Dermis microvascular lymphatic vessel endothelial cell (primary cell): ENCODE measurements at places on chromosomes 3 and 15.

GRCh38 chr3:128313071-128313725 is 153.5 kb downstream of the DNAJB8 start:
- no peak for DNase-seq

DNA sequence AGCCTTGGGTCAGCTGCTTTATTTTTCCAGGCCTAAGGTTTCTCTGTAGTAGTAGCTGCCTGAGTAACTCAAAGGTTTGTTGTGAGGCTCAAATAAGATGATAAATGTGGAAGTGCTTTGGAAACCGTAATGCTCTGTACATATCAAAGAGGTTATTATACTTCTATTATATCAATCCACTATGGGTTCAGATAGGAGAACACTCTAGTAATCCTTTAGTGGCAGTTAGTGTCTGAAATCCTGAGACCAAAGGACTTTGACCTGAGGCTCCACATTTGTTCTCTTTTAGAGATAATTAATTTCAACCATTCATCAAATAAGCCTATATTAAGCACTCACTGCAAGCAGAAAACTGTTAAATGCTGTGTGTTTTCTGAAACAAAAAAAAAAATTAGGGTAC is 128.6 kb upstream of the BCL6 start:
- DNase-seq = no peak

DNA sequence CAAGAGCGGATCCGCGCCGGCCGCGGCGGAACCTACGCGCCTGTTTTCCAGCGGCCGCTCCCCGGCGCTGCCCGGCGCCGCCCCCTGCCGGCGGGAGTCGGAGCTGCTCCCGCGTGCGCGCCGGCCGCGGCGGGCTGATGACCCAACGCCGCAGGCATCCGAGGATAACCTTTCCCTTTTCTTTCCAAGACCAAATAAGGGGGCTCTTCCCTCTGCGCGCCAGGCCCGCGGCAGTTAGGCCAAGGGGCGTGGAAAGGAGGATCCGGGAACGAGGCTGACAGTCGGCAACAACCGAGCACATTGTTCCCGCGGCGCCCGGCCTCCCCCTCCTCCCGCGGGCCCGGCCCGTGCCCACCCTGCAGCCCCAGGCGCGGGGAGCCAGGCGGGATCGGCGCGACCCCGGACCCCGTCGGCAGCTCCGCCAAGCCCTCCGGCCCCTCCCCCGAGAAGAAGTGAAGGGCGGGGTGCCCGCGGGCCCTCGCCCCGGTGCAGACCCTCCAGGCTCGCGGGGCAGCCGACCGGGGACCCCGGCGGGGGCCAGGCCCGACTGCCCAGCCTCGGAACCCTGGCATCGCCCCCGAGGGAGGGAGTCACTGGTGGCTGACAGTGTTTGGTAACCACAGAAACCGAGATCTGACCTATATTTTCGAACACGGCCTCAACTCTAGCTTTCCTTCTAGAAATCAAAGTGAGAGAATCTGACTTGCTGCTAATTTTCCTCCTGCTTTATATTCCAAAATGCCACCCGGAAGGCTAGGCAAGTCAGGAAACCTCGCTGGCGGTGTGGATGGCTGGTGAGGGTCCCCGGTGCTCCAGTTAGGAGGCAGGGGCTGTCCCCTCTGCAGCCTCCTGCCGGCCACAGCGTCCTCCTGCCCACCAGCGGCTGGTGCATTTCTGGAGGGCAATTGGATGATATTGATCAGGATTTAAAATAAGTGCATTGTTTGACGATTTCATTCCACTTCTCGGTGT is 45.6 kb upstream of the SYNM start:
- DNase-seq = peak; percentile 37

- no peak for DNase-seq
These were observed 20.8 kb downstream of the MUC4 start for GRCh38 chr3:195790901-195791300.

GRCh38 chr15:42728560-42728959 is 8.4 kb downstream of the CDAN1 start:
- DNase-seq = no peak

DNA sequence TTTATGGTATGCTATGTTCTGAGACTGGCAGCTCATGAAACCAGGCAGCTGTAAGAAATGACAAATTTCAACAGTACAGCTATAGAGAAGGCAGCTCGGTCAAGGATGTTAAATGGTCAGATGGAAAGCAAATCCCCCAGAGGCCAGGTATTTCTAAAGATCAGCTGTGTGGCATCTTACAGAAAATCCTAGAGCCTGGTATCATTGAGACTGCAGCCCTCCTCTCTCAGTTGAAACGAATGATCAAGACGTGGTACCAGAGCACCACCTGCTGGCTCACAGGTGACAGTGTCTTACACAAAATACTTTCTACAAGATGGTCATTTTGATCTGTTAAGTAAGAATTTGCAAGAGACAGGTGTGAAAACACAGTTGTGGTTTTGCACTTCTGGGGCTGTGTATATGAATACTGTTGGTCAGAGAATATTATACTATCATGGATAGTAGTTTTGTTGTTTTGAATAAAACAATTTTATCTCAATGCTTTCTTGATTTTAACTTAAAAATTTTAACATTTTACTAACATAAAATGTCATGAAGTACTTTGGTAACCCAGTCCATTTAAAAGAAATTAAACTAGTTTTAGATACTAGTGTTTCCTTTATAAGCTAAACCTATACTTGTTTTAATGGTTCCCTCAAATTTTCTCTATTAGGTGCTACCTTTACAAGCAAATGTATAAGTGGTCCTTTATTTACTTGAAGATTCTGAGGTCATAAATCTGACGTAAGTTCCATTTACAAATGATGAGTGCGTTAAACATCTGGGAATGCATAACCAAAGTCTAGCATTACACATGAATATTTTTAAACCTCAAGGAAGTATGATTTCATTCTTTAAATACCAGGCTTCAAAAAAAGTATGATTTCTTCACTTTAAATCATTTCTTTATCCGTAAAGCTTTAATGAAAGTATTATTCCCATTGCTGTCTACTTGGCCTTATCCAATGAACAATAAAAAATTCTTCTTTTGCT is 121.8 kb downstream of the PDZRN3 start:
- peak; percentile 51 for DNase-seq

- no peak for DNase-seq
These were observed 159.0 kb upstream of the TSC22D2 start for GRCh38 chr3:150248888-150249681.

GRCh38 chr3:64265646-64266045 is 40.4 kb upstream of the PRICKLE2 start:
- no peak for DNase-seq

- DNase-seq = peak; percentile 88
These were observed 228.8 kb upstream of the BHLHE40 start for GRCh38 chr3:4750306-4750968.

- DNase-seq = no peak
These were observed 112.3 kb downstream of the GALK2 start for GRCh38 chr15:49282366-49282765.

- peak; percentile 64 for DNase-seq
These were observed 91.7 kb downstream of the APBA2 start for GRCh38 chr15:28977377-28978010.

DNA sequence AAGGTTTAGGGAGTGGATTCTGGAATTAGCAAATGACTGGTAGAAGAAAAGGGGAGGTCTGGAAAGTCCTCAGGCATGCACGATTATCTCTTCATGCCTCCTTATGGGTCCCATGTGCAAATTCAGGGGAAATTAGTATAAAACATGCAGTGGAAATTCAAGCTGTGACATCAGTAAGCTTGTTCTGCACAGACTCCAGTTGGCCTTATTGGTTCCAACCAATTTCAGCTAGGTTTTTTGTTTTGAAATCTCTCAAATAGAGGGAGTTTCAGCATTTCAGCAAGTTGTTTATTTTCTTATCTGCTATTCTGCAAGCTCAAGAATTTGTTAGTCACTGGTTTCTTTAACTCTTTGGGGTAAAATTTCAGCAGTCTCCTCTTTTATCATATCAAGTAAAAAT is 774 bp upstream of the TMCO5A start:
- no peak for DNase-seq

DNA sequence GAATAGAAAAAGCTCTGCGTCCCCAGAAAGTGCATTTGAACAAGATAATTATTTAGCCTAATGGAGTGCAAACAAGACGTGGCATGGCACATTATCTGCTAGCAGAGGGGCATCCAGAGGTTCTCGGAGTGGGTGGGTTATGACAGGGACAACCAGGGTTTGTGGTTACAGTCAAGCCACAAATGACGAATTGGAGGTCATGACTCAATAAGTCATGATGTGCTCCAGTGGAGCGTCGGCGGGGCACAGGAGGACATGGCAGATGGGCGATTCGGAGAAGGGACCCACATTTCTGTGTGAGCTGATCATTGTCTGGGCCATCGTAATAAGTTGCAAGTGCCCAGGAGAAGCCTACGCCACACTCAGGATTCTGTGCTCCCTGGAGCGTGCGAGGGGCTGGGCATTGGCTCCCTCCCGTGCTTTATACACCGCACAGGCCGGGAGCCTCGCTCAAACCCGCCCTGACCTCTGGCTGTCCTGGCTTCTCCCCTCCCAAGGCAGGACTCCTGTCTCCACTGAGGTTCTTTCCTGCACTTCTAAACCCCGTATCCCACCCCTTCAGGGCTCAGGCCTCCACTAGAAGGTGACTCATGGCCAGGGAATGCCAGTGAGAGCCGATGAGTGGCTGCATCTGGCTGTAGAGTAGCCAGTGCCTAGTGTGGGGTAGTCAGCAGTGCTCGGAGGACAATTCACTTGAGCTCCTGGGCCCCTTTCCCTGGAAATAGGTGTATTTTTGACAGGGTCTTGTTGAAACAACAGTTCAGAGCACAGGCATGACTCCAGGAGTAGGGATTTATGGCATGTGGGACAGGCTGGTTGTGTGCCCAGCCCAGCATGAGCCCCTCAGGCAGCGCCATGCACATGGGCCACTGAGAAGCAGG is 67.4 kb downstream of the GRIP2 start:
- no peak for DNase-seq

DNA sequence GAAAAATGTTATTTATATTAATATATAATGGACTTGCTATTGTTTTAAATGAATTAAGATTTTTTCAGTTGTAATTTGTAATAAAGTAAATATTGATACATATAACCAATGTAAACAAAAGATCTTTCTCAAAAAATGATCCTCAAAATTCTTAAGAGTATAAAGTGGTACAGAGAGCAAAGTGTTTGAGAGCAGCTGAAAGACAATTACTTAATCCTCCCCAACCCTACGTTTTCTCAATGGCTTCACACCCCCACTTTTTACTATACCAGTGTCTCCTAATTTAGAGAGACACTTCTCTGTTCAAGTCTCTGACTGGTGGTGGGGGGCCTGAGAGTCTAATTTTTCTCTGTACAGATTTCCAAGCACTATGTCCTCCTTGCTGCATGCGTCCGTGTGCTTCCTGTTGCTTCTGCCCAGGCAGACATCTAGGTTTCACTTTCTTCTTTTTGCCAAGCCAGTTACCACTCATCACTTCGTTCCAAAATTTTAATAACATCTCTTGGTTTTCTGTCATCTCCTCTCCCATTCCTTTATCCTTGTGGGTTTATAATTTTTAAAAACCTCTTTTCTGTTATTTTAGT is 276.3 kb upstream of the DNAJC19 start:
- DNase-seq = no peak

GRCh38 chr15:32148833-32149555 is 118.7 kb downstream of the CHRNA7 start:
- no peak for DNase-seq

- DNase-seq = peak; percentile 67
These were observed 35.8 kb downstream of the TKT start for GRCh38 chr3:53219895-53220483.

DNA sequence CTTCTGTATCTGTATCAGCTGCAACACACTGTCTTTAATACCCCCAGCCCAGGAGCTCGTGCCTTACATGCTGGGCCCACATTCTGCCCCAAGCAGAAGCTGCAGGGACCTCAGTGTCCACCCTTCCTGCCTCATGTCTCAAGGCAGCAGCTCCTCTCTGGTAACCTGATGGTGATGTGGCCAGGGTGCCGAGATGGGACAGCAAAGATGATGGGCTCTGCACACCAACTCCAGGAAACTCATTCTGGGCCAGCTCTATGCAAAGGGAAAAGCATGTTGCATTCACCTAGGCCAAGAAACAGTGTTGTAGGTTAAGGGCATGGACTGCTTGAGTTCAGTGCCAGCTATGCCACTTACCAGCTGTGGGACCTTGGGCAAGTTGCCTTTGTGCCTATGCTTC is 79.5 kb upstream of the PRR23C start:
- no peak for DNase-seq

DNA sequence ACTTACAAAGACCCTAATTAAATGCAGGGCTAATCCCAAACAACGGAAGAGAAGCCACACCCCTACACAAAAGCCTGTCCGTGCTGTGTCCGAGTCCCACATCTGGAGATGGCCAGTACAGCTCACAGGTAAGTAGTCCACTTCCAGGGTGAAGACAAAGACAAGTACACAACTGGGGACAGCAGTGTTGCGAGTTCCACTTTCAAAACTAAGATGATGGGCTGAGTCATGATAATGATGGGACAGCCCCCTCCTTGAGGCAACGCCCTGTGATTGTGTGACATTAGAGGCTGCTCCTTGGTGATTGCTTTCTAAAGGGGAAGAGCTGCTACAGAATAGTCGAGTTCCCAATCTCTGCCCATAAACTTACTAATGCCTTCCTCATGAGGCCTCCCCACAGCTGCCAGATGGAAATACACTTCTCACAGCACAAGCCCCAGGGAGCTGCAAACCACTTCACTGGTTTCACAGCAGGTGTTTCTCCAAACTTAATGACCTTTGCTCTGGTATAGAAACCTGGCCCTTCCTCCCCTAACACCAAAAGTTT is 27.6 kb downstream of the RFT1 start:
- DNase-seq = no peak

- DNase-seq = no peak
These were observed 74.6 kb upstream of the GOLGA8J start for GRCh38 chr15:30008156-30008555.

DNA sequence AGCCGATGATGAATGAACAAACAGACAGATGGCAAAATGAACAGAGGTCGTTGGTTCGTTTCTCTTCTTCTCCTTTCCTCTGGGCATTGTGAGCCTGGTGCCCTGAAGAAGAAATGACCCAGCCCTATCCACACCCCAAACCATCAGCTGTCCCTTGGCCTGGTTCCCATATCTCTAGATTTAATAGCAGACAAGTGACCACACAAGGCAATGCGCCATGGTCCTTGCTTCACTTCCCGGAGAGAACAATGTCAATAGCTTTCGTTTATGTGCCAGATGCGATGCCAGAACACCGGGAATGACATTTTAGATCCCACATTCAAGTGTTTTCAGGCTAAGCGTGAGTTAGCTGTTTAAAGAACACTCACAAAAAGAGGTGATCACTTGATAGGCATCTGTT is 17.7 kb downstream of the POC1A start:
- DNase-seq = peak; percentile 52

- peak; percentile 42 for DNase-seq
These were observed 28.8 kb downstream of the KNG1 start for GRCh38 chr3:186746008-186746407.

- DNase-seq = no peak
These were observed 125.3 kb upstream of the THBS1 start for GRCh38 chr15:39455471-39455991.

DNA sequence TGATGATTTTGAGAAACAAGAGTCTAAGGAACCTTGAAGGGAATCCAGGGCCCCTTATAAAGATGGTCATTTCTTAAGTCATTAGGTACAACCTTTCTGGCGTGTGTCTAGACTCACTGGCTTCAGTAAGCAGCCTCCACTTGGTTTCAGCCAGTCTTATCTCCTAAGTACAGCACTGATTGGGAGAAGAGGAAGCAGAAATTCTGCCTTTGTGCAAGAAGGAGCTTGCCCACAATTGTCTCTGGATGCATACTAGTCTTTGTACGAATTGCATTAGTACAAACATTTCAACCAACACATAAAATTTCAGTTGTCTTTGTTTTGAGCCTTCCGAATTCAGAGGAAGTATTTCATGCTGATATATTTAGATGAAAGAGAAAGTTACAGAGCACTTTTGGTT is 139.4 kb downstream of the SLCO3A1 start:
- no peak for DNase-seq

- no peak for DNase-seq
These were observed 16.8 kb upstream of the SLC4A7 start for GRCh38 chr3:27500986-27501385.
